Adrenal gland (tissue), 19 donors: ENCODE measurements at places on chromosomes 2 and 18. TPM values are rescaled to one million over a fixed set of nuclear protein-coding genes. Genes with fewer than 3 reads are reported as not detected.

The ICOS gene
- total RNA-seq = not detected

The TACR1 gene
- not detected for total RNA-seq

The RANBP2 gene
- 69.9 TPM for total RNA-seq

DNA sequence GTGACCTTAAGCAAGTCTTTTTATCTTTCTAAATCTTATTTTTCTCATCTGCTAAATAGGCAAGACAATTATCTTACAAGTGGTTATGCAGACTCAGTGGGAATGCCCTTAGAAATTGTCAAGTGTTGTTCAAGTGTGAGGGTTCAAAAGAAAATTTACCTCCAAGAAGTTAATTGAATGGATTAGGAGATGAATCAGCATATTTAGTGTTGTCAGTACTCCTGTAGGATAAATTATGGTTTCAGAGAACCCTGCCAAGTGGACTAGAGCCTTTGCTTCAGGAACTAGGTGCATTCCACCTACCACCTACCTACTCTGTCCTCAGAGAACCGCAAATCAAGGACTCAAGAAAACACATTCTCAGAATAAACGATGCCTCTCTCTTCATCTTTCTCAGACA lies 69.8 kb upstream of the KCTD1 start:
- H3K27ac ChIP-seq = no peak overlapping the region
- H3K27me3 ChIP-seq = no peaks in the 10 kb centered on the region
- H3K4me1 ChIP-seq = no peaks in the 10 kb centered on the region
- no peaks in the 10 kb centered on the region for H3K36me3 ChIP-seq
- no peak for DNase-seq
- no peak overlapping the region for H3K4me3 ChIP-seq

- H3K27ac ChIP-seq = no peak overlapping the region
- H3K4me1 ChIP-seq = peaks cover 4% of the 10 kb centered on the region
- no peak for DNase-seq
- no peaks in the 10 kb centered on the region for H3K27me3 ChIP-seq
- no peak overlapping the region for H3K4me3 ChIP-seq
Measured at GRCh38 chr2:148721991-148722777, 77.6 kb downstream of the EPC2 start.

- H3K36me3 ChIP-seq = no peaks in the 10 kb centered on the region
- H3K27me3 ChIP-seq = no peaks in the 10 kb centered on the region
- no peak overlapping the region for H3K27ac ChIP-seq
- no peak overlapping the region for H3K4me3 ChIP-seq
Measured at GRCh38 chr2:200007306-200007705, 51.9 kb downstream of the MAIP1 start.

DNA sequence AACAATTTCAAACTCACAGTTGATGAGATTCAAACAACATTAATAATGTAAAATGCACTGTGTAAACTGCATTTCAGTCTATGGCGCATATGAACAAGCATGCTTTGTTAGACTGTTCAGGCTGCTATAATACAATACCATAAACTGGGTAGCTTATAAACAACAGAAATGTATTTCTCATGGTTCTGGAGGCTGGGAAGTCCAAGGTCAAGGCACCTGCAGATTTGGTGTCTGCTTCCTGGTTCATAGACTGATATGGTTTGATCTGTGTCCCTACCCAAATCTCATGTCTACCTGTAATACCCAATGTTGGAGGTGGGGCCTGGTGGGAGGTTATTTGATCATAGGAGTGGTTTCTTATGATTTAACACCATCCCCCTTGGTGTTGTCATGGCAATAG lies 148.1 kb upstream of the SERPINE2 start:
- H3K4me3 ChIP-seq = no peak overlapping the region
- no peaks in the 10 kb centered on the region for H3K27me3 ChIP-seq
- no peak overlapping the region for H3K27ac ChIP-seq
- peaks cover 11% of the 10 kb centered on the region for H3K4me1 ChIP-seq
- no peaks in the 10 kb centered on the region for H3K36me3 ChIP-seq

- H3K27me3 ChIP-seq = no peaks in the 10 kb centered on the region
- H3K27ac ChIP-seq = no peak overlapping the region
- no peak for DNase-seq
Measured at GRCh38 chr2:239029958-239030357, 182.1 kb downstream of the TWIST2 start.
